Chondrocyte (in vitro differentiated cells): ENCODE measurements at places on chromosomes 2 and 18. TPM values are rescaled to one million over a fixed set of nuclear protein-coding genes. Genes with fewer than 3 reads are reported as not detected.
A peak's percentile ranks its signal among the peaks of the same experiment; 100 is the strongest.

Gene FLACC1
- 1.4 to 2.1 TPM (median 1.5 TPM) in 3 replicates for total RNA-seq

Gene RPRM
- total RNA-seq = not detected in 3 replicates

Gene SMAD7
- total RNA-seq = 61.2 to 99.9 TPM (median 70.1 TPM) in 3 replicates

DNA sequence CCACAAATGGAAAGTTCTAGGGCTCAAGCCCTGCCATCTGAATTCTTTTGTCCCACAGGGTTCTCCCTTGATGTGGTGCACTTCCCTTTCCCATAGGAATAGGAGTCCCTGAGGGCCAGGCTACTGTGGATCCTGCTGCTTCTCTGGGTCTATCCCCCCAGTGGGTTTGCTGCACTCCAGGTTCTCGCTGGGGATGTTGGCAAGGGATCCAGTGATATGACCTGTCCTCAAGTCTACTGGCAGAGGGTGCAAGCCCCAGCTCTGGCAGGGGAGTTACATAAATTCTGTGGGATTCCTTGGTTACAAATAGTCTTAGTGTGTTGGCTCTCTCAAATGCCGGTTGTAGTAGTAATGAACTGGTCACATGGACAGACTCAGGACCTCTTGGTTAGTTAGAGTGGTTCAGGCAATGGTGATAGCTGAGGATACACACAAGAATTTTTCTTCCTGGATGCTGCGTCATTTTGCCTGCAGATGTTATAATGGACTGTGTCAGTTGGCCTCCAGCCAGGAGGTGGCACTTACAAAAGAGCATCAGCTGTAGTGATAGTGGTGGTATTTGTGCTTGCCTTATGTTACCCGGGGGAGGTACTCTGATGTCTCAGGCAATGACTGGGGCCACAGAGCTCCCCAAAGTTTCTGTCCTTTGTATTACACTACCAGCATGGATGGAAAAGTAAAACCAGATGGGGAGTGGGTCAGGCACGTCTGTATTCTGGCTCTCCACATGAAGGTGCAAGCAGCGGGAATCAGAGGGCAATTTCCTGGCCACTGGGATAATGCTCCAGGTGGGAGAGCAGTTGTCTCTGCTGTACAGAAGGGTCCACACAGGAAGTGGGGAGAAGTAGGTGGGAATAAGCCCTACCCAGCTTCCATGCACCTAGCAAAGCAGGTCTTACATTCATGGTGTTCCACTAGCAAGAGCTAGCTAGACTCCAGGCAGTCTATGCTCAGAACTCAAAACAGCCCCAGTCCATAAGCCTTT, 267.9 kb downstream of the SOX11 start:
- no peak overlapping the region for H3K4me3 ChIP-seq
- no peaks in the 10 kb centered on the region for H3K4me1 ChIP-seq
- DNase-seq = no peak

- H3K36me3 ChIP-seq = no peaks in the 10 kb centered on the region
- H3K27ac ChIP-seq = no peak overlapping the region
- DNase-seq = no peak
- H3K4me1 ChIP-seq = peaks cover 12% of the 10 kb centered on the region
These were observed 16.0 kb upstream of the KLHL23 start for GRCh38 chr2:169717691-169718063.

- no peaks in the 10 kb centered on the region for H3K27me3 ChIP-seq
- no peak for DNase-seq
- peaks cover 20% of the 10 kb centered on the region for H3K4me1 ChIP-seq
- H3K27ac ChIP-seq = no peak overlapping the region
- H3K4me3 ChIP-seq = no peak overlapping the region
These were observed 149.4 kb upstream of the EPAS1 start for GRCh38 chr2:46147626-46148368.

DNA sequence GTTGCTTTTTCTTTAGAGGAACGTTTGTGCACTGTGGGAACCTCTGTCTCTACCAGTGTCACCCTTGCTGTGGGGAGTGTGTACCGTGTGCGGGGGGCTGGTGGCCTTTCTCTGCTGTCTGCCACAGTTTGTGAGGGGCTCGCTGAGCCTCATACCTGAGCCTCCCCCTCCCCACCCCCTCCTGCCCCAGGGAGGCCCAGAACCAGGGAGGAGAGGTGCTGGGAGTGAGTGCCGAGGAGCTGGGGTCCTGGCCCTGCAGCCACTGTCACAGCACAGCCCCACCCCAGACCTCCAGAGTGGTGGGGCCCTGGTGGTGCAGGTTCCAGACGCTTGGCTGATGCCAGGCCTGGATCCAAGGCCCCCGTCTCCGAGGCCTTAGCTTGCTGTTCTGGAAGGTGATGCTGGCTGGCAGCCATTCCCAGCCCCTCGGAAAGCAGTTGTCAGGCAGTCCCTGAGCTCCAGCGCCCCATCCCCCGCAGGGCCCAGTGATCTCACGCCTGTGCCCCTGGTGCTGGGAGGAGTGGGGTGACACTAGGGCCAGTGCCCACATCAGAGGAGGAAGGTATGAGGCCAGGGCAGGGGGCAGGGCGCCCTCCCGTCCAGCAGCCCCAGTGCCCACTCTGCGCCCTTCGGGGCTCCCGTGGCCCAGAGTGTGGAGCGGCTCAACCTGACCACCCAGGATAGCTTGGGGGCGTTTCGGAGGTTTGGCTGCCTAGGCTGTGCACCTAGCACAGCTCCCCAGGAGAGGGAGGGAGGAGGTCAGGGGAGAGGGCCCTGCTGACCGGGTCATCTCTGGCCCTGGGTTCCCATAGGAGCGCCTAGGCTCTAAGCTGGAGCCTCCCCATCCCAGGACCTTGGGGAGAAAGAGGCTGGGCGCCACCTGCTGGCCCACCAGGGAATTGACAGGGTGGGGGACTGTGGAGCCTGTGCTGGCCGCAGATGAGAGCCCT, 53.0 kb upstream of the ALPP start:
- peaks cover 3% of the 10 kb centered on the region for H3K4me1 ChIP-seq
- H3K36me3 ChIP-seq = no peaks in the 10 kb centered on the region
- no peak overlapping the region for H3K27ac ChIP-seq
- no peak for DNase-seq

DNA sequence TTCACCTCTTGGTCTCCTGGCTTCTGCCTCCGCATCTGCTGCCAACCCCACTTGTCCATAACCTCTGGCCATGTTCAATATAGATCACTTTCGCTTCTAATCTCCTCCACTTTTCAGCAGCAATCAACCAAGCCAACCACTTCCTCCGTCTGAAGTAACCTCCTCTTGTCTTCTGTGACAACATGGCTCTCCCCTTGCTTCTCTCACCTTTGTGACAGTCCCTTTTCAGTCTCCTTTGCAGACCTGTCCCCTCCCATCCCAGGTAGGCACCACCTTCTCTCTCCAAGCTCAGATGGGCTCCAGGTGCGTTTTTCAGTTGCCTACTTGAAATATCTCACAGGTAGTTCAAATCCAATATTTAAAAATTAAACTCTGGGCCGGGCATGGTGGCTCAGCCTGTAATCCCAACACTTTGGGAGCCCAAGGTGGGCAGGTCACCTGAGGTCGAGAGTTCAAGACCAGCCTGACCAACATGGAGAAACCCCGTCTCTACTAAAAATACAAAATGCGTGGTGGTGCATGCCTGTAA, 4.7 kb upstream of the PSD4 start:
- H3K36me3 ChIP-seq = no peaks in the 10 kb centered on the region
- no peaks in the 10 kb centered on the region for H3K27me3 ChIP-seq
- H3K4me3 ChIP-seq = no peak overlapping the region
- no peak overlapping the region for H3K27ac ChIP-seq
- no peaks in the 10 kb centered on the region for H3K4me1 ChIP-seq

GRCh38 chr2:83887757-83888156, 571.3 kb downstream of the SUCLG1 start:
- no peak for DNase-seq
- peaks cover 2% of the 10 kb centered on the region for H3K27me3 ChIP-seq
- H3K4me3 ChIP-seq = no peak overlapping the region
- H3K27ac ChIP-seq = no peak overlapping the region

- no peak overlapping the region for H3K4me3 ChIP-seq
- H3K27me3 ChIP-seq = peaks cover 15% of the 10 kb centered on the region
- H3K4me1 ChIP-seq = no peaks in the 10 kb centered on the region
- H3K27ac ChIP-seq = no peak overlapping the region
These were observed 229.8 kb downstream of the CCDC178 start for GRCh38 chr18:33210575-33211189.

GRCh38 chr18:74994502-74995418, 214.2 kb downstream of the PTGR3 start:
- peak overlapping the region; percentile 42 for H3K4me3 ChIP-seq
- H3K36me3 ChIP-seq = no peaks in the 10 kb centered on the region
- H3K27me3 ChIP-seq = no peaks in the 10 kb centered on the region
- H3K27ac ChIP-seq = peak overlapping the region; percentile 85
- peaks cover 34% of the 10 kb centered on the region for H3K4me1 ChIP-seq

- DNase-seq = no peak
- H3K36me3 ChIP-seq = peaks cover 4% of the 10 kb centered on the region
- no peaks in the 10 kb centered on the region for H3K27me3 ChIP-seq
- no peak overlapping the region for H3K4me3 ChIP-seq
- peaks cover 12% of the 10 kb centered on the region for H3K4me1 ChIP-seq
These were observed 142.7 kb downstream of the ADCYAP1 start for GRCh38 chr18:1047406-1047805.

DNA sequence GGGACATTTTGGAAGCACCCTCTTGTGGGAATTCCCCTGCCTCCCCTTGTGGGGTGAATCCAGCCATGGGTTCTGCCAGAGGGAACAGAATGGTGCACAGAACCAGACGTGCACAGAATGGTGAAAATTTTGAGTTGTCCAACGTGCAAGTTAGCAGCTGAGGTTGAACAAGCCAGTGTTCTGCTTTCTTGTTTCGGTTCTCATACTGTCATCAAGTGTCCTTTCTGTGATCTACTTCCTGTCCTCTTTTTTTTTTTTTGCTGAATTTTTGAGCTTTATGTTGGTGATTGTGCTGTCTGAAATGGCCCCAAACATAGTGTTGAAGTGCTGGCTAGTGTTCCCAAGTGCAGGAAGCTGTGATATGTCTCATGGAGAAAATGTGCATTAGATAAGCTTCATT, 21.5 kb upstream of the REEP1 start:
- DNase-seq = no peak
- H3K27ac ChIP-seq = no peak overlapping the region
- no peak overlapping the region for H3K4me3 ChIP-seq
- H3K36me3 ChIP-seq = no peaks in the 10 kb centered on the region
- peaks cover 24% of the 10 kb centered on the region for H3K27me3 ChIP-seq

- H3K27ac ChIP-seq = no peak overlapping the region
- H3K4me1 ChIP-seq = peaks cover 6% of the 10 kb centered on the region
- peaks cover 10% of the 10 kb centered on the region for H3K36me3 ChIP-seq
- no peak for DNase-seq
- H3K27me3 ChIP-seq = no peaks in the 10 kb centered on the region
These were observed 42.3 kb downstream of the AQP12A start for GRCh38 chr2:240733803-240734495.

DNA sequence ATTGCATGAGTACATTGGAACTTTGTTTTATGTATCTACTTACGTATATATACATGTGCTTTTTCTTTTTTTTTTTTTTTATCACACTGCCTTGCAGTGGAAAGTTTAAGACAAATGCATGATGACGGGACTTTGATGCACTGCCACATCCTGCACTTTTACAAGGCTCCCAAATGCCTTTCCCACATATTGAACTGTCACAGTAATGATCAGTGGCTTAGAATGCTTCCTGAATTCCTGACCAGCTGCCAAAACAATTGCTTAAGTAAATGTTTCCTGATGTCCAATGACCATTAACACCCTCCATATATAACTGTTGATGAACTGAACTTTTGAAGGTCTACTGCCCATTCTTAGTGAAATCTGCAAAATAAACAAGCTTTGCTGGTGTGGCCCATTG, 60.2 kb downstream of the LYPD6B start:
- no peak overlapping the region for H3K4me3 ChIP-seq
- H3K36me3 ChIP-seq = no peaks in the 10 kb centered on the region
- no peak for DNase-seq
- peaks cover 23% of the 10 kb centered on the region for H3K4me1 ChIP-seq

DNA sequence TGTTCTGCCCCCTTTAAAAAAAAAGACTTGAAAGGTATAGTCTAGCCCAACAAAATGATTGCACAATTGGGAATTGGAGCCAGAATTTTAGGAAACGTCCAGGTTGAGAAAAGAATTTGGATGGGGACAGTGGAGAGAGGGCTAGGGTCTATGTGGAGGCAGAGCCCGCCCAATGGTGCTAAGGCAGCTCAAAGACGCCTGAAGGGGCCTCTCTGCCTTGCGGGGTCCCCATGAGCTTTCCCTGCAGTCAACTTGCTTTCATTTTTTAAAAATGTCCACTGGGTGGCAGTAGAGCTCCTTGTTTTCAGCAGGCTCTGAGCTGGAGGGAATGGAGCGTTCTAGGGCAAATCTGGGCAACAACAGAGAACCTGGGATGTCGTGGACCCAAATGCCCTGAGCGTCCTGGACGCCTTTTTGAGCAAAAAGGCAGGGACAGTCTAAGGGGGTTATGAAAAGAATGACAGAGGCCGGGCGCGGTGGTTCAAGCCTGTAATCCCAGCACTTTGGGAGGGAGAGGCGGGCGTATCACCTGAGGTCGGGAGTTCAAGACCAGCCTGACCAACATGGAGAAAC, 40.2 kb upstream of the ITM2C start:
- H3K36me3 ChIP-seq = no peaks in the 10 kb centered on the region
- peaks cover 6% of the 10 kb centered on the region for H3K27me3 ChIP-seq
- DNase-seq = no peak
- no peak overlapping the region for H3K4me3 ChIP-seq
- H3K4me1 ChIP-seq = peaks cover 5% of the 10 kb centered on the region
- H3K27ac ChIP-seq = no peak overlapping the region

GRCh38 chr18:56870982-56871381, 219.8 kb downstream of the WDR7 start:
- H3K4me3 ChIP-seq = no peak overlapping the region
- no peak overlapping the region for H3K27ac ChIP-seq
- no peak for DNase-seq
- no peaks in the 10 kb centered on the region for H3K27me3 ChIP-seq
- no peaks in the 10 kb centered on the region for H3K36me3 ChIP-seq
- H3K4me1 ChIP-seq = no peaks in the 10 kb centered on the region

DNA sequence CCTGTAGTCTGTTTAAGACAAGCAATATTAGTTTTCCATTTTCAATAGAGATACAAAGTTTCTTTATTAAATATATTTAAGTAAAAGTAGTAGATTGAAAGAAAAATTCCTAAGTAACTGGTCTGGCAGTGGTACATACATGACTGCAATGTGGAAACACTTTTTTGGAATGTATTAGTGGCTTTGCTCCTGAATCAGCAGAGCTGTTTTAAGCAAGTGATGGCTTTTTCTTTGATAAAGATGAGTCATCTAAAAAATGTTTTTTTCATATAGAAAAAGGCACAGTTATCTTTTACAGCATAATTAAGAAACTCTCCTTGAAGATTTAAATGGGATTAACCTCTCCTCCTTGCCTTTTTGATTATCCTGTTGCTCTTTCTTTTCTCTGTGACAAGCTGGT, 34.9 kb downstream of the KDM3A start:
- peak overlapping the region; percentile 0 for H3K27ac ChIP-seq
- peaks cover 21% of the 10 kb centered on the region for H3K4me1 ChIP-seq
- DNase-seq = no peak

GRCh38 chr2:102119255-102119654, 23.3 kb upstream of the IL1R1 start:
- DNase-seq = no peak
- H3K27ac ChIP-seq = no peak overlapping the region
- no peaks in the 10 kb centered on the region for H3K36me3 ChIP-seq
- no peak overlapping the region for H3K4me3 ChIP-seq

- peak overlapping the region; percentile 1 for H3K4me3 ChIP-seq
These were observed 4.5 kb downstream of the RHOB start for GRCh38 chr2:20451341-20451740.
